NCI-H1105 (cell line): ENCODE measurements at places on chromosomes 11 and 22.

GRCh38 chr11:996681-997080 is 39.8 kb downstream of the MUC6 start:
- DNase-seq: no peak

GRCh38 chr11:17991783-17992433 is 20.9 kb downstream of the SERGEF start:
- DNase-seq: peak; percentile 65

- no peak for DNase-seq
Observed at GRCh38 chr11:31823644-31824331, 12.7 kb upstream of the PAX6 start.

DNA sequence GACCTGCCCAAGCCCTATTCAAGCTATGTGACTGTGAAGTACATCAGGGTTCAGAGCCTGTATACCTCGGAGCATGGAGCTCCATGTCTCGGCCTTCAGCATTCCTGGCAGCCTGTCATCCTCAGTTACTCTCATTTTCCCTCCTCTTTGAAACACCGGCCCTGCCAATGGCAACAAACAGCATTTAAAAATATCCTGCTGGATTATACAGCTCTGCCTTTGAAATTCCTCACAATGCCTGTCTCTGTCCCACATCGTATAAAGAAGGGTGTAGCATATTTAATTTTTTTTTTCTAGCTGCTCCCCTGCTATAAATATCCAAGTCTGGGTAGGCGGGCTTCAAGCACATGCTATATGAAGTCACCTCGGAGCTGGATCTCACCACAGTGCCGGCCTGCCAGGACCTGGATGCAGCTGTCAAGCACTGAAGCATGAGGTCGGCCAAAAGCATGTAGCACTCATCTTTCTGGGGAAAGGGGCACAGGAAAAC is 11.8 kb downstream of the ABTB2 start:
- no peak for DNase-seq

GRCh38 chr11:103898065-103898464 is 138.4 kb upstream of the DDI1 start:
- DNase-seq: no peak

DNA sequence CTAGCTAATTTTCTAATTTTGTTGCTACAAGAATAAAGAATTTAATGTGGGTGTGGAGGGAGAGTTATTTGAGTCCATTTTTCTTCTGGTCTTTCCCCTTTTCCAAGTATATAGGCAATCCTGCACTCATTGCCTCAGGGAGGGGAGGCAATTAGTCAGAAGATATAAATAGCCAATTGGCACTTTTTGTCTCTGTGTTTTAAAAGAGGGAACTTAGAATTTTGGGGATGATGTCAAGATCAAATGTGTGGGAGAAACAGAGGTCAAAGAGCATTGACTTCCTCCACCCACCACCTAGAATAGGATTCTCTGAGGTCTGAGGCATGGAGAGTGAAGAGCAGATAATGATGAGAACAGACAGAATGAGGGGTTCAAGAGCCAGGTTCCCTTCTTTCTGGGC is 120.3 kb upstream of the ZC3H12C start:
- DNase-seq: no peak

DNA sequence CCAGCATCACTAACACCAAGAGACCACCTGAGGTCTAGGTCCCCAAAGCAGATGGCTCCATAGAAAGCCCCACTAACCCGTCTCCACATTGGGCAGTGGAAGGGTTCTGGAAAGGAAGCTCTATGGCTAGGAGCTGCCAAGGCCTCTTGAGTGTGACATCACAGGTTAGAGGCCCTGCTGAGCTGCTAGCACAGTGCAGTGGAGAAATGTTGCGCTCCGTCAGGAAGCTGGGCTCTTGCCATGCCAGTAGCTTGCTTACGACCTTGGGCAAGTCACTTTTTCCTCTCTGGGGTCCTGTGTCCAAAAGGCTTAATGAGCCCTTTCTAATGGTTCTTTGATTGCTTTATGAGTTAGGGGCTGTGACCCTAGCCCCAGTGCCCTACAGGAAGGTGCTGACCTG is 10.6 kb downstream of the PIK3IP1 start:
- DNase-seq: no peak

DNA sequence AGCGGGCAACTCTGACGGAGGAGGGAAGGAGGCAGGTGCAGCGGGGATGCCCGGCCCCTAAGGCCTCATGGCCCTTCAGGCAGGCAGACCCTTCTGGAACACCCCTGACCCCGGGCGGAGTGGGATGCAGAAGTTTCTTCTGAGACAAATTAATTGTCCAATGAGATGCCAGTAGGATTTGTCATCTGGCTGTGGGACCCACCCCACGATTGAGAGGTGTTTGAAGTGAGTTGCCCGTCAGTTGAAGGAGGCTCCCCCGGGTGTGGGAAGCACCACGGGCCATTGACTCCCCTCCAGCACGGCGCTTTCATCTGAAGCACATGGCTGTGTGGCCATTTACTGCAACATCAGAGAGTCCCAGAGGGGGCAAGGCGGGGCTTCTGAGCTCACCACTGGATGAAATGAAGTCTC is 527.8 kb downstream of the BRD1 start:
- no peak for DNase-seq

DNA sequence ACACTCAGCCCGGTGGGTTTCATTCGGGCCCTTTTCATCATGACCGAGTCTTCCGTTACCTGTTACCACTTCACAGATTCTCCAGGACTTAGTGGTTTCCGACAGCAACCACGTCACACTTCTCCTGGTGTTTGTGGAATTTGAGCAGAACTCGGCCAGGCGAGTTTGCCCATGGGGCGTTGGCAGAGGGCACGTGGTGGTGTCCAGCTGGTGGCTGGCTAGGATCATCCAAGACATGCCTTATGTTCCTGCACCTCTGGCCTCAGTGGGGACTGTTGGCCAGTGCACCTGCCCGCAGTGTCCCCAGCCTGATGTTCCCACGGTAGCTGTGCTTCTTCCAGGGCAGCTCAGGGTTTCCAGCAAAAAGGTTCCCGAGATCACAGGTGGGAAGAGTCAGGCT is 87.3 kb downstream of the ARHGAP8 start:
- no peak for DNase-seq

DNA sequence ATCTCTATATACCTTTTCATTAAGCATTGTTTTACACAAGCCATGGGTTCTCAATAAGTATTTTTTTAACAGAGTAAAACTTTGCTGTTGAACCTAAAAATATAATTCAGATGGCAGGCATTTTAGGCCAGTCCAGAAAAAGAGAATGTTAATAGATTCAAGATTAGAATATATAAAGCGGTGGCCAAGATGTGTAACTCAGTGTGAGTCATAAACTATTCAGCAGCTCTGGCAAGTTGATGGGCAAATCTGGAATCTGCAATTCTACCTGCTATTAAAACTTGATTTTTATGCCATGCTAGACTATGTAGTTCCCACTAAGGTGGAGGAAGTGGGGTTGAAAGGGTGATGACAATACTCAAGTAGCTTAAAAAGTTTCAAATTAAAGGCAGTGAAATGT is 45.4 kb downstream of the CASP12 start:
- DNase-seq: no peak

GRCh38 chr11:72239313-72239848 is 4.6 kb downstream of the PHOX2A start:
- peak; percentile 17 for DNase-seq

GRCh38 chr11:44687388-44687787 is 39.4 kb upstream of the TSPAN18 start:
- no peak for DNase-seq

DNA sequence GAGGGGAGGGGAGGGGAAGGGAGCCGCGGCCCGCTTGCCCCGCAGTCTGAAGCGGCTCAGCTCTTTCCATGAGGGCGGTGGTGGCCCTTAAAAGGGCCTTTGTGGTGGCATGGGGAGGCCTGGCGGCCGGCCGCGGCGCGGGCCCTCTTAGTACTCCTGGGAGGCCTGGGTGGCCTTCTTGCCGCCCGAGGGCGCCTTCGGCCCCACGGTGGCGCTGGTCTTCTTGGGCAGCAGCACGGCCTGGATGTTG is 6.9 kb downstream of the DPAGT1 start:
- DNase-seq: peak; percentile 60

- no peak for DNase-seq
Observed at GRCh38 chr11:44878711-44879110, 72.0 kb downstream of the TP53I11 start.

GRCh38 chr11:76642341-76642740 is 28.2 kb downstream of the LRRC32 start:
- DNase-seq: no peak

GRCh38 chr11:33700063-33700501 is 544 bp downstream of the C11orf91 start:
- no peak for DNase-seq

GRCh38 chr22:36682811-36683210 is 20.7 kb downstream of the CACNG2 start:
- no peak for DNase-seq

DNA sequence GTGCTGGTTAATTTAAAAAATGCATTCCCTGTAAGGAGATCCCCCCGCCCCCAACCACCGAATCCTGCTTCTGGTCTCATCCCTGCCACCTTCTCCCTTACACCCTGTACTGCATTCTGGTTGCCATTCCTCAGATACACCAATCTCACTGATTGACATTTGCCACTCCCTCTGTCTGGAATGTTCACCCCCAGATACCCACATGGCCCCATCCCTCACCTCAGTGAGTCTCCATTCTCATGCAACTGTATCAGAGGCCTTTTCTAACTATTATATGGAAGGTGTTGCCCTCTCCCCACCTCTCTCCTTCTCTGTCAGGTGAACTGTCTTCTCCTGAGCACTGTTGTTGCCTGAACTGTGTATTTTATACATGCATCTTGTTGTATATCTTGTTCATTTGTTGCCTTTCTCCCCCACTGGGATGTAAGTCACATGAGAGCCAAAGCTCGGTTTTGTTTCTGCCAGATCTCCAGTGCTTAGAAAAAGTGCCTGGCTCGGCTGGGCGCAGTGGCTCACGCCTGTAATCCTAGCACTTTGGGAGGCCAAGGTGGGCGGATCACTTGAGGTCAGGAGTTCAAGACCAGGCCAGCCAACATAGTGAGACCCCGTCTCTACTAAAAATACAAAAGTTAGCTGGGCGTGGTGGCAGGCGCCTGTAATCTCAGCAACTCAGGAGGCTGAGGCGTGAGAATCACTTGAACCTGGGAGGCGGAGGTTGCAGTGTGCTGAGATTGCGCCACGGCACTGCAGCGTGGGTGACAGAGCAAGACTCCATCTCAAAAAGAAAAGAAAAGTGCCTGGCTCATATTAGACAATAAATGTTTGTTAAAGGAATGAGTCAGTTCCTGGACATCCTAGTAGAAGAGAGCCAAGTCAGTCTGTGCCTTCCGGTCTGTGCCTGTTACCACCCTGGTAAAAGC is 61.0 kb downstream of the TNRC6B start:
- DNase-seq: no peak

DNA sequence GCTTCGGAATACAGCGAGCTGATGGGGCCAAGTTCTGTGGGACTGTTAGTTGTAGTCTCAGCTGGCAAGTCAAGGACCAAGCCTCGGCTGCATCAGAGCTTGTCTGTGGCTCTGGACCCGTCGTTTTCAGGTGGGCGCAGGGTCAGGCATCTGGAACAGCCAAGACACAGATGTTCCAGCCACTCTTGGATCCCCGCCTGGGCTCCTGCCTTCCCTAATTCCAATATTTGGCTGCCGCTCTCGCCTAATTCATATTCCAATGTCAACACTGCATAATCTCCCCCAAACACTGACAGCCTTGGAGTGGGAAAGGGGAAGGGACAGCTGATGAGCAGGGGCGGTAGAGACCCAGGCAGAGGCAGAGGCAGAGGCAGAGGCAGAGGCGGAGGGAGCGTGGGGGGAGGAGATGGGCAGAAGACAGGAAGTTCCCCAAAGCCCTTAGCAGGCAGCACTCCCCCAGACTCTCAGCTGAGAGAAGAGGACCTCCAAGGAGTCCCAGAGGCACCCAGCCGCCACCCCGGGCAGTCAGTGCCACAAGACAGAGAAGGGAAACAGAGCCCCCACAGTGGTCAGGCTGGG is 49.6 kb upstream of the SLC35C1 start:
- DNase-seq: no peak
